ENCODE measurements at places on chromosomes 4 and X.

DNA sequence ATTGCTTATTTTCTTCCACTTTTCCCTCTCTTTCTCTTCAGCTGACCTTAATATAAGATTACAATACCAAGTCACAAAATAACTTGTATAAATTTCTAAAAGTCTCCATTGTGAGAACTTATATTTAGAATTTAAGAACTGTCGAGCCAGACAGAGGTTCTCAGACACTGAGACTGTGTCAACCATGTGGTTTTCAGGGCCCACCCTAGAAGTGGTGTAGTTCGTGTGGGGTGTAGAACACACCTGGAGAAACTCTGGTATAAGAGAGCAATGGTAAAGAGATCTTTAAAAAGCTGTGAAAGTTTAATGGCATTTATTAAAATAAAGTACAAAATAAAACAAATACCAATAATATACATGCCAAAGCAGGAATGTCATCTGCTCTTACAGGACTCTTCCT, 19.7 kb downstream of the CPEB2 start:
- DNase-seq: no peak

- DNase-seq: no peak
These were observed 200.1 kb downstream of the NPNT start for GRCh38 chr4:106095408-106095807.

DNA sequence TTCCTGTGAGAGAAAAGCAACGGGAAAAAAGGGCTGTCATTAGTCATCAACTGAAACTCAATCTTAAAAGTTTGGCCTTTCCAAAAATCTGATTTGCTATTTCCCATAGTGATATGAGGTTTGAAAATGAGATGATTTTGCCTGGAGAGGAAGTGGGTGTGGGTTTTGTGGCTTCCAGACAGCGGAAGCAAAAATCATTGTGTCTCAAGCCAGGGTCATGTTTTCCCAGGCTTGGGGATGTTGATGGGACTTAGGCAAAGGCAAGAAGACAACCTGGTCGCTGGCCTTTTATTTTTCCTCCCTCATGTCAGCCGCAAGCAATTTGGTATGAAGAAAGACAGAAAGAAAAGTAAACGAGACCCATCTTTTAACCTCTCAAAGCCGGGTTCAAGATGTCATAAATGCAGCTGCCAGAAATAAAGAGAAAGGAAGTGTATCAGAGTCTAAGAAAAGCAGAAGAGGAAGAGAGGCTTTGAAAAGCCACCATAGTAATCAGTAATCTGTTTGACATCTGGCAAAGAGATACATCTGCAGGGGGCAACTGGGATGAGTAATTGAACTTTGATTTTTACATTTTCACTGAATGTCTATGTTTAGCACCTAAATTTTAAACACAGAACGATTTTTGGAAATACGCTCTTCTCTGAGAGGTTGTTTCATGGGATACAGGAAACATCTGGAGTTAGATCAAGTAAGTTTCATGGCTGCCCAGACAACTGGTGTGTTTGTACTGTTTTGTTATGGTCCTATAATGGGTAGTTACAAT, 521.6 kb upstream of the SLIT2 start:
- DNase-seq: no peak

GRCh38 chrX:152896450-152896849, 1.4 kb upstream of the ZNF185 start:
- no peak for DNase-seq

DNA sequence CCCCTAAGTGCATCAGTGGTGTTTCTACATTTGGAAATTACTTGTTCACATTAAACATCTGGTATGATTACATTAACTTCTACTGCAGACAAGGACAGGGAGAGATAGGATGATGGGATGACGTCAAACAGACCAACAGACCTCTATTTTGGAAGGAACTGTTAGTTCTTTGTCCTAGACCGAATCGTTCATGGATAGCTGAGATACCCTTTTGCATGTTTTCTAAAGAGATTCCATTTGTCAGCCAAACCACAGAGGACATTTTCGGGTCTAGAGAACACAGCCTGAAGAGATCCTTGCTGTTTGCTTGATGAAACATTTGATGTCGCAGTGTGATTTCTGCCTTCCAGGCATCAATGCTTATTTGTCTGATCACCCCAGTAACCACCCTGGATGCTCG, 27.7 kb downstream of the CHST7 start:
- DNase-seq: no peak

DNA sequence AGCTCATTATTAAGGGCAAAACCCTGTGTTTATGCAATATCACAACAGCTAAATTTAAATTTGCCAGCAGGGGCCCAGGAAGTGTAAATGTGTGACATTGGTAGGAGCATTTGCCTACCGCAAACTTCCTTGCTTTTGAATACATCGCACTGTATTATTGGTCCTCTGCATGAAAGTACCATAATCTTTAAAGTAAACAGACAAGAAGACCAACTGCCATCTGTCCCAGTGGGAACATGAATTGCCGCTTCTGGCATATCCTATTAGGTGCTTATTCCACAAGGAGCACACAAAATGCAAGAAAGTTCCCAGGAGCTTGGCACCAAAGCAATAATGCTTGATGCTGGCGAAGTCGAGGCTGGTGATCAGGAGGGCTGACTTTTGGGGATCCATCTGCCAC, 51.3 kb downstream of the SOD3 start:
- DNase-seq: no peak

DNA sequence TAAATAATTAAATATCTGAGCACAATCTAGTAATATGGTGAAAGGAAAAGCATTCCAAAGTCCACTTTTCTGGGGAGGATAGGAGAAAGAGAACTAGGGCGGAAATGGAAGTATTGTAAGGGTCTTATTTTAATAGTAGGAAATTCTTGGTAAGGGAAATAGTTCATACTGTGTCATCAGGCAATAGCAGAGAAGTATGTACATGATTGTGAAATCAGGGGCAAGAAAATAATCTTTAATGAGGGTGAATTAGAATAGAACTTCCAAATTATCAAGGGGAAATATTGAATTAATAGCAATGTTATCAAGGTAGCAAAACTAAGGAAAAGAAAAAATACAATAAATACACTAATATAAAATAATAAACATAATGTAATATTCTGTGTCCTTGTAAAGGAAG, 14.8 kb downstream of the GIMD1 start:
- DNase-seq: no peak

Data from stimulated activated CD8-positive, alpha-beta memory T cell treated with anti-CD3 and anti-CD28 coated beads, Interleukin-7, amount 100 ng/mL, for 24 hours (primary cell).